ENCODE measurements at places on chromosomes 16 and 17.

DNA sequence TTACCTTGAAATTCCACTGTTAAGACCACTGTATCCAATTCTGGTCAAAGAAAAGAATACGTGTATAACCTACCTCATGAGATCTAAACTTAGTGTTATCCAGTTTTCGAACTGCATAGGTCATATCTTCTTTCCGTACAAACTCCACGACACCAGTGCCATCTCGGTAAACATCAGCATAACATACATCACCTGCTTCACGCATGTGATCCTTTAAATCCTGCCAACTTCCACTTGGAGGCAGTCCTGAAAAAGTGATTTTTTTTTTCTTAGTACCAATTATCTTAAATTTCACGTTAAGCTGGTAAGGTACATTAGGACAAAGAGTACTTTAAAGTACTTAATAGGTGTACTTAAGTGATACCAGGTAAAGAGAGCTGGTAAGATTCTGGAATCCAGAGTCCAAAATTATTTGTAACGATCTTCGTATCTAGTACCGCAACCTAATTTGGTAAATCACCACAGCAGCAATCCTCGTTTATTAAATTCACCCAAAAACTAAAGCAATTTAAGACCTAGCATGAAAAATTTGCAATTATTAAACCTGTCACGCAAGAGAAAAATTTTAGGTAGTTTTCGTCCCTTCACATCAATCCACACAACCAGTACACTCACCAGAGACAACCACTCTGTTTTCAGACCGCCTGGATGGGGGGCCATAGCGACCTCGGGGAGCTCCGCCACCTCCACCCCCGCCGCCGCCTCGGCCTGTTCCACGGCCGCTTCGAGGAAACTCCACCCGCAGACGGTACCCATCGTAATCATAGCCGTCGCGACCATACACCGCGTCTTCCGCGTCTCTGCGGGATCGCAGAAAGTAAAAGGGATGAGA lies 1.1 kb downstream of the SRSF1 start:
- peak; percentile 42 for DNase-seq

DNA sequence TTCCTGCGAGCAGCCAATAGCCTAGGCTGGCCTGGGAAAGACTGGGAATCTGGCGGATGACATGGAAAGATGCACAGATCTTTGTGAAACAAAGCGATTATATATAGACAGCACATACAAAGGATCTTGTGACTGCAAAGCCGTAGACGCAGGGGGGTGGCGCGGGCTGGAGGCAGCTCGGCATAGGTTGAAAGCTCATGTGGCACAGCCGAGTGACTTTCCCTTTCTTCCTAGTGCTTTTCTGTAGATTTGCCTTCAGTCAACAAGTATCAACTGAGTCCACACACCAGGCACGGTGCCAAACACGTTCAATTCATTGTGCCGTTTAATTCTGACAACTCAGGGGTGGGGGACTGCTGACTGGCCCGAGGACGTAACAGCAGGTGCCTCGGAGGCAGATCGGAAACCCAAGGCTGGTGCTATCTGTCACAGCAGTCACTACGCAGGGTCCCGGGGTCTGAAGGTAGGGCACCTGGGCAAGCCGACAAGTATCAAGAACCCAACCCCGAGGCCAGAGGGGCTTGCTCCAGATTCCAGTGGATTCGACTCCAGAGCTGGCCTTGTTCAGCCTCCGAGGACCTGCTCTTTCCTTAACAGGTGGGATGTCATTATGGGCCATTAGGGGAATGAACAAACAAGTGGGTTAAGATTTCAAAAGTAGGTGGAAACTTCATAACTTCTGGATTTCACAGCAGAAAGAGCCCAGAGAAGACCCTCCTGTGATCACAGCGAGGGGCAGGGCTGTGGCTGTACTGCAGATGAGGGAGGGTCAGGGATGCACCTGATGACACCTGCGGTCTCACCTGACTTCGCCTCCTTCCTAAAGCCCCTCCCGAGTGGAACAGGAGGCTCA lies 5.9 kb downstream of the PAM16 start:
- no peak for DNase-seq

DNA sequence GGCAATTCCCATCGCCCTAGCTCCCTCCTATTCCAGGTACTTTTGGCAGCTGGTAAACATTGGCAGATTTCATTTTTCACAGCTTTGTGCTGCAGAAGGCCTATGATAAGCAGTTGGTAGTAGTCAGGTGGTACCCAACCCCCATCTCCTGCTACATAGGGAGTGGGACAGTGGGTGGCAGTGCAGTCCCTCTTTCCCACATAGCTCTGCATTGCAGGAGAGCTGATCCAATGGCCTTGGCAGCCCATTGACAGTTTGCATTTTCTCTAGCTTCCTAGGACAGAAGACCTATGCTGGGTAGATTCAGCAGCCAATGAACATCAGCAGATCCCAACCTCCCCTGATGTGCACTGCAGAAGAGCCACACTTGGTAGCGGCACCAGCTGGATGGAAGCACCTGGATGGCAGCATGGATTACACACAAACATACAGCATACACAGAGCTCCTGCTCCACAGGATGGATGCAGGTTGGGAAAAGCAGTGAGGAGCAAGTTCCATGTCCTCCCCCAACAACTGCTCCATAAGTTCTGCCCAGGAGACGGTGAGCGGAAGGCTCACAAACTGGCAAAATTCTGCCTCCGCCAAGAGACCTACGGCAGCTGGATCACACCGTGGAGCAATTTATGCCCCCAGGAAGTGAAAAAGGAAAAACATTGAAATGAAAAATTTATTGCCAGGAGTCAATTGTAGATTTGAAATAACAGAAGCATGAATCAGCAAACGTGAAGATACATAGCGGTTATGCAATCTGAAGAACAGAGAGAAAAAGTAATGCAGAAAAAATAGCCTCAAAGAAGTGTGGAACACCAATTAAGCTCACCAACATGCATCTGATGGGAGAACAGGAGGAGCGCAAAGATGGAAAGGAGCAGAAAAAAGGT lies 95.7 kb downstream of the CACNG1 start:
- DNase-seq = no peak

- DNase-seq = peak; percentile 51
Observed at GRCh38 chr17:10114931-10115535, 83.4 kb downstream of the GAS7 start.
